ENCODE measurements at places on chromosomes 4 and X. TPM values are rescaled to one million over a fixed set of nuclear protein-coding genes. Genes with fewer than 3 reads are reported as not detected.

CWH43 gene
- total RNA-seq: not detected

CCDC120 gene
- 8.7 TPM for total RNA-seq

NR3C2 gene
- 8.0 TPM for total RNA-seq

- no peaks in the 10 kb centered on the region for H3K27me3 ChIP-seq
- no peaks in the 10 kb centered on the region for H3K4me1 ChIP-seq
- H3K4me3 ChIP-seq: no peak overlapping the region
- no peak for DNase-seq
- H3K36me3 ChIP-seq: no peaks in the 10 kb centered on the region
Measured at GRCh38 chrX:98289726-98290125, 1406.0 kb downstream of the RPA4 start.

GRCh38 chr4:165874072-165874790, 1.2 kb downstream of the TLL1 start:
- H3K4me3 ChIP-seq: peak overlapping the region; percentile 16
- H3K36me3 ChIP-seq: peaks cover 1% of the 10 kb centered on the region
- DNase-seq: no peak
- peaks cover 18% of the 10 kb centered on the region for H3K4me1 ChIP-seq
- no peak overlapping the region for H3K27ac ChIP-seq

GRCh38 chrX:101057093-101057714, 5.3 kb upstream of the TRMT2B start:
- peaks cover 20% of the 10 kb centered on the region for H3K4me1 ChIP-seq
- no peak overlapping the region for H3K27ac ChIP-seq
- H3K4me3 ChIP-seq: peak overlapping the region; percentile 13
- H3K27me3 ChIP-seq: peaks cover 25% of the 10 kb centered on the region
- no peak for DNase-seq

- no peak for DNase-seq
- no peaks in the 10 kb centered on the region for H3K36me3 ChIP-seq
- no peaks in the 10 kb centered on the region for H3K4me1 ChIP-seq
- no peak overlapping the region for H3K4me3 ChIP-seq
- H3K27ac ChIP-seq: no peak overlapping the region
Measured at GRCh38 chr4:137267024-137267423, 265.3 kb downstream of the PCDH18 start.

DNA sequence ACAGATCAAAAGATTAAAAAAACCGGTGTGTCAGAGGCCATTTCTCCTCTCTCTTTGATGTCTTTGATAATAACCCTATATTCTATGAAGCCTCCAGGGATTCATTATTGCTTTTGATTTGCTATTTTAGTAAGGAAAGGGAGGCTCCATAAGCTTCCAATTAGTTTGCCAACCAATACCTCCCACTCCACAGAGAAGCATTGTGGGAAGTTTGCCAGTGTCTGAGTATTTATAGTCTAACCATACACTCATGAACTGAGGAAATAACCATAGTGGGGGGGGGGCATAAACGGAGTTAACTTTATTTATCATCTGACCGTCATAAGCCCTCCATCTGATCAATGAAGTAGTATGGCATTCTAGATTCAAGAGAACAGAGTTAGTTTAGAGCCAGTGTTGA, 1066.8 kb upstream of the PABPC4L start:
- no peak overlapping the region for H3K27ac ChIP-seq
- no peak for DNase-seq
- no peaks in the 10 kb centered on the region for H3K27me3 ChIP-seq
- H3K4me1 ChIP-seq: no peaks in the 10 kb centered on the region
- no peak overlapping the region for H3K4me3 ChIP-seq

DNA sequence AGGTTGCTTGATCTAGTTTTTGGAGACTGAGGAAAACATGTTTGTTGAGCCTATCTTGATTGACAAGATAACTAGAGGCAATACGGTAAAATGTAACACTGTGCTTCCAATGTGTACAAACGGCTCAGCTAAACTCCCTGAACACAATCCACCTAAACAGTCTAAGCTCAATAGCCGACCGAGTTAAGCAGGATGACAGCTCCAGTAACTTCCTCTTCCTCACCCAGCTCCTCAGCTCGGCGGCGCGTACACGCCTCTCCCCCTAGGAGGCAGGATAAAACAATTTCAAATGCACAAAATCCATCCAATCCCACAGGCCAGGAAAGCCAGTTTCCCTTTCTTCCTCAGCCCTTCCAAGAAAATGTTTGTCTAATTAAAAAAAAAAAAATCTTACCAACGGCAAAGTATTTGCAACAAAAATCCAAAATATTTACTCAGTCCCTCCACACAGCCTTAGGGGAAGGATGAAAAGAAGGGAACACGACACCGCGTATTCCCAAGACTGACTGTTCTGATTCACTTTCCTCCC, 1.0 kb downstream of the CNOT6L start:
- peak overlapping the region; percentile 83 for H3K27ac ChIP-seq
- peak overlapping the region; percentile 89 for H3K4me3 ChIP-seq
- peaks cover 72% of the 10 kb centered on the region for H3K4me1 ChIP-seq
- peak; percentile 52 for DNase-seq
- H3K36me3 ChIP-seq: peaks cover 14% of the 10 kb centered on the region
- no peaks in the 10 kb centered on the region for H3K27me3 ChIP-seq

Measured in activated T-cell treated with anti-CD3 and anti-CD28 coated beads, Interleukin-2, amount 50 U/mL, for 72 hours (primary cell).